H1 (cell line): ENCODE measurements at places on chromosomes 2 and 18. TPM values are rescaled to one million over a fixed set of nuclear protein-coding genes. Genes with fewer than 3 reads are reported as not detected.

DNA sequence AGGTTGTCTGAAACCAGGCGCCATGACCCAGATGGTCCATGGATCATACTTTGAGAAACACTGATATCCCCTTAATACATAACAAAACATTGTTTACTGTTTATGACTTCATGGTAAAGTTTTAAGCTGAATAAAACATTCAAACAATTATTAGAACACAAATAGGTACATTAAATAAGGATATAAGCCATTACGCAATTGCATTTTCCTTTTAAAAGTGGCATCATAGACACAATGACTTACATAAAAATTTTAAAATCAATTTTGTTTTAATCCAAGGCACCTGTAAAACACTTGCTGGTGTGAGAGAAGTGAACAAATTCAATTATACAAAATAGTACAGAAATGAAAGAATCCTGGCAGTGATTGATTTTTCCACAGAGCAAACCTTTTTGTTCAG lies 10.2 kb upstream of the CPLX4 start:
- no peak for DNase-seq

Gene AGXT
- total RNA-seq: not detected in 2 replicates

Gene TMEM200C
- 8.3 and 9.6 TPM in 2 replicates for total RNA-seq

GRCh38 chr2:239200646-239201530 lies 199.9 kb downstream of the HDAC4 start:
- no peak for DNase-seq

DNA sequence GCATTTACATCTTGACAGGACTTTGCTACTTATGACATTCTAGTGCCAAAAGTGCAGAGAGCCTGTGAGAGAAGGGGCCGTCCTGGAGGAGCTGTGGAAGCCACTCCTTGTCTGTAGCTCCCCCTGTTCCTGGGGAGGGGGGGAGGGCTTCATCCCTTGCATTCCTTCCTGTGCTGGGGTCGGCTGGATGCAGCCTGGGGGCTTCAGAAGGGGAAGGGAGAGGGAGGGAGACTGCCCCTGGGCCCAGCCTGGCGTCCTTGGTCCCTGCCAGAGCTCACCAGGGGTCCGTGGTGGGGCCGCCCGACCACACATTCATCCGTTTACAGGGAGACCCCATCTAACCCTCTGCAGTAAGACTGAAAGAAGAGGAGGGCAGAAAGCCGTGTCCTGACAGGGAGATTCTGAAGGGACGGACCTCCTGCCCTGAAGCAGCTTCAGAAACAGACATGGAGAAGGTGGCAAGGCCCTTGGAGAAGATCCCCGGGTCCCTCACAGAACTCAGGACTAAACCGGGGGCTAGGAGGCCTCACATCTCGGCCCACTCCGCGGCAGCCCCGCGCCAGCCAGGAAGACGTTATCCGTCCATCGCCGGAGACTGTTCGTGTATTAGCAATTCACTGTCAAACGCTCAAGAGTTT lies 258.3 kb upstream of the SALL3 start:
- DNase-seq: peak; percentile 54

GRCh38 chr2:131029812-131030211 lies 63.4 kb downstream of the FAM168B start:
- no peak for DNase-seq
